Heart left ventricle (tissue), 16 donors: ENCODE measurements at places on chromosomes 13 and 19. TPM values are rescaled to one million over a fixed set of nuclear protein-coding genes. Genes with fewer than 3 reads are reported as not detected.

DNA sequence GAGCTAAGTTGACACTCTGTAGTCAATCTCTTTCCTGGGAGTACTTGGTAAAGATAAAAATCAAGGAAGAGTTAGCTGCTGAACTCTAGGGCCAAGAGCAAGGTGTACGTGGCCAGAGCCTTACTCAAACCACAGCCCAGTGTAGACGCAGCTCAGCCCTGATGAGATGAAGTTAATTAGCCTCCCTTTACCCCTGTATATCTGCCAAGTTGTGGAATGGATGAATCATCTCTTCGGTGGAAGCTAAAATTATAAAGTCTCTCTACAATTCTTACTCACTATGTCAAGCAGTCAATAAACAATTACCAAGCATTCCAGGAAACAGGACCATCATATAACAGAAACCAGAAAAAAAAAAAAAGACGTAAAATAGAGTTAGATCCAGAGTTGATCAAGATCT is 146.9 kb upstream of the UFM1 start:
- no peak overlapping the region for H3K4me3 ChIP-seq
- no peak for DNase-seq
- H3K27me3 ChIP-seq, result no peaks in the 10 kb centered on the region
- H3K36me3 ChIP-seq, result no peaks in the 10 kb centered on the region
- H3K4me1 ChIP-seq, result no peaks in the 10 kb centered on the region

- DNase-seq, result peak; percentile 83
- H3K36me3 ChIP-seq, result no peaks in the 10 kb centered on the region
- H3K4me1 ChIP-seq, result no peaks in the 10 kb centered on the region
- no peak overlapping the region for H3K27ac ChIP-seq
These were observed 22.4 kb upstream of the FEM1A start for GRCh38 chr19:4768934-4769777.

- H3K4me1 ChIP-seq, result no peaks in the 10 kb centered on the region
- H3K27me3 ChIP-seq, result no peaks in the 10 kb centered on the region
- H3K27ac ChIP-seq, result no peak overlapping the region
- no peak overlapping the region for H3K4me3 ChIP-seq
- peak; percentile 13 for DNase-seq
These were observed 56.1 kb downstream of the CHST8 start for GRCh38 chr19:33677745-33678426.

DNA sequence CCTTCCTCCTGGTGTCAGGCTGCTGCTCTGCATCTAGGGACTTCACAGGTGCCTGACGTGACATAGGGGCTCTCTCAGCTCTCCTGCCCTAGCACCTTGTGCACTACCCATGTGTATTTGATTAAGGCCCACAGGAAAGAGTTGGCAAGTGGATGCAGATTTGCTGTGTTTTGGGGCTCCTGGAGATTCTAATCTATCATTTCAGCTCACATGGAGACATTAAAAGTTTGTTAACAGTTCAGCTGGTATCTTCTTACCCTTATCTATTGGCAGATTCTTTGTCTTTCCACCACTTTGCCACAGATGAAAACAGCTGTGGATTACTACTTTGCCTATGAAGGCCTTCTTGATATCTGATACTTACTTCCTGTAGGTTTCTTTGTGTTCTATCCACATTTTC is 41.9 kb downstream of the WASF3 start:
- H3K36me3 ChIP-seq, result no peaks in the 10 kb centered on the region
- H3K27me3 ChIP-seq, result no peaks in the 10 kb centered on the region
- H3K4me1 ChIP-seq, result peaks cover 23% of the 10 kb centered on the region

Gene TYROBP
- 237 TPM for total RNA-seq

Gene PLEKHJ1
- 48.8 TPM for total RNA-seq

- no peaks in the 10 kb centered on the region for H3K27me3 ChIP-seq
- no peak overlapping the region for H3K4me3 ChIP-seq
- no peak for DNase-seq
- H3K36me3 ChIP-seq, result no peaks in the 10 kb centered on the region
- no peaks in the 10 kb centered on the region for H3K4me1 ChIP-seq
These were observed 23.4 kb upstream of the DPRX start for GRCh38 chr19:53608381-53608780.

Gene COX7A1
- total RNA-seq, result 1,066 TPM

- H3K4me1 ChIP-seq, result no peaks in the 10 kb centered on the region
- no peak overlapping the region for H3K27ac ChIP-seq
- DNase-seq, result no peak
- no peak overlapping the region for H3K4me3 ChIP-seq
These were observed 2.7 kb downstream of the B3GNT3 start for GRCh38 chr19:17797424-17798201.

DNA sequence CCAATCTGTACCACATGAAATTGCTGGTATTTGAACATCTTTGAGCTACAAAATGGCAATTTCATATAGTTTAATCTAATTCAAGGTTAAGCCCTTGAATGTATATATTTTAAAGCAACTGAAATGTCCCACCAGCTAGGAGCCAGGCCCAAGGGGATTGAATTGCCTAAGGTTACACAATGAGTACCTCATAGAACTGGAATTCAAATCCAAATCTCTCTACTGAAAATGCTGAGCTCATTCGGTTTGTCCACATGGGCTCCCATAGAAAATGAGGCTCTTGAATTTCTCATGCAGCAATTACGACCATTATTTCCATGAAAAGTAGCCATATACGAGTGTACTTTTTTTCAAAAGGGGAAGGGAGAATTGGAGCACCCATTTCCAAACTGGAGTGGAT is 31.5 kb upstream of the FNDC3A start:
- no peak overlapping the region for H3K4me3 ChIP-seq
- no peaks in the 10 kb centered on the region for H3K36me3 ChIP-seq
- no peaks in the 10 kb centered on the region for H3K4me1 ChIP-seq
- no peak for DNase-seq
- no peaks in the 10 kb centered on the region for H3K27me3 ChIP-seq

- peak overlapping the region; percentile 85 for H3K27ac ChIP-seq
- no peak for DNase-seq
- H3K4me3 ChIP-seq, result no peak overlapping the region
- no peaks in the 10 kb centered on the region for H3K27me3 ChIP-seq
- no peaks in the 10 kb centered on the region for H3K36me3 ChIP-seq
These were observed 246.6 kb upstream of the MAB21L1 start for GRCh38 chr13:35723053-35723461.

GRCh38 chr19:6056801-6057650 is 53.3 kb downstream of the RFX2 start:
- H3K27me3 ChIP-seq, result no peaks in the 10 kb centered on the region
- no peaks in the 10 kb centered on the region for H3K36me3 ChIP-seq
- H3K4me3 ChIP-seq, result peak overlapping the region; percentile 11
- H3K27ac ChIP-seq, result peak overlapping the region; percentile 88
- H3K4me1 ChIP-seq, result peaks cover 46% of the 10 kb centered on the region
- peak; percentile 70 for DNase-seq
